Left renal pelvis (tissue), 4 donors: ENCODE measurements at places on chromosomes 11 and 22. TPM values are rescaled to one million over a fixed set of nuclear protein-coding genes. Genes with fewer than 3 reads are reported as not detected.

Gene CHRNA10
- polyA plus RNA-seq = 3.5 TPM

GRCh38 chr11:118910309-118911112 is 15.2 kb downstream of the BCL9L start:
- no peak for DNase-seq

Gene CCDC89
- 3.3 TPM for polyA plus RNA-seq

DNA sequence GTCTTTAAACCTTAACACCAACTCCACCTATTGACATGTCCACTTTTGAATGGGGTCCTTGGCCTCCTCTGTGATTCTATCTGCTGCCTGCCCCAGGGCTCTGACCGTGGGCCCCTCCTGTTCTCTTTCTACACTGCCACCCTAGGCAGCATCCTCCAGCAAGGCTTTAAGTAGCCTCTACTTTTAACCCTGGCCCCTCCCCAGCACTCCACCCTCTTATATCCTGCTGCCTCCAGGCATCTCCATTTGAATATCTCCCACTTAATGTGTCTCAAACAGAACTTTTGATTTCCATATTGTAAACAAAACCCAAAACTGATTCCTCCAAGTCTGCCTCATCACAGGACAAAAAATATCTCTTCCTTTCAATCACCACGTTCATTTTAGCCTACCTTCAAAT is 90.5 kb upstream of the ARHGAP32 start:
- DNase-seq = no peak

Gene NAALAD2
- 21.6 TPM for polyA plus RNA-seq

DNA sequence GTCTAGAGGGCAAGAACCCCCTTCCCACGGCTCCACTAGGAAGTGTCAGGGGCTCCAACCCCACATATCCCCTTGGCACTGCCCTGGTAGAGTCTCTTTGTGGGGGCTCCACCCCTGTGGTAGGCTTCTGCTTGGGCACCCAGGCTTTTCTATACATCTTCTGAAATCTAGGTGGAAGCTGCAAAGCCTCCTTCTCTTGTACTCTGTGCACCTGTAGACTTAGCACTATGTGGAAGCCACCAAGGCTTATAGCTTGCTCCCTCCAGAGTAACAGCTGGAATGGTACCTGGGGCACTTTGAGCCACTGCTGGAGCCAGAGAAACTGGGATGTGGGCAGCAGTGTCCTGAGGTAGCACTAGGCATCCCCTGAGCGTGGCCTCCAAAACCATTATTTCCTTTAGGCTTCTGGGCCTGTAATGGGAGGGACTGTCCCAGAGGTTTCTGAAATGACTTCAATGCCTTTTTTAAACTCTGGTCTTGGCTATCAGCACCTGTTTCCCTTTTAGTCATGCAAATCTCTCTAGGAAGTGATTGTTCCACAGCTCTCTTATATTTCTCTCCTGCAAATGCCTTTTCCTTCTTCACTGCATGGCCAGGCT is 68.4 kb downstream of the TRAF6 start:
- DNase-seq = no peak

- no peak for DNase-seq
These were observed 153.4 kb upstream of the B3GAT1 start for GRCh38 chr11:134565343-134565891.

DNA sequence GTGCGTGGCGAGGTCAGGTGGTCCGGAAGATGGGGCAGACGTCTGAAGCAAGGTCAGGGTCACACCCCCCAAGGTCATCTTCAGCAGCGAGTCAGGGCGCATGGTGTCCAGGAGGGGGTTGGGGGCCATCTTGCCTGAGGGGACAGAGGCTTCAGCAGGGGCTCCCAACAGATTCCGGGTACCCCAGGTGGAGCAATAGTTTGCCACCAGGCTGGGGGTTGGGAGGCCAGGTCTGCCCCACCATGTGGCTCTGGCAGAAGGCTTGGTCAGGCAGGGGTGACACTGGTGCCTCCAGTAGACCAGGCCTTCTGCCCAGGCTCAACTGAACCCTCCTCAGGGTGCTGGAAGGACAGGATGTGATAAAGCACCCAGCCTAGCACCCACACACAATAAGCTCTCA is 5.9 kb downstream of the ATG2A start:
- no peak for DNase-seq

Gene POGLUT3
- 33.8 TPM for polyA plus RNA-seq

DNA sequence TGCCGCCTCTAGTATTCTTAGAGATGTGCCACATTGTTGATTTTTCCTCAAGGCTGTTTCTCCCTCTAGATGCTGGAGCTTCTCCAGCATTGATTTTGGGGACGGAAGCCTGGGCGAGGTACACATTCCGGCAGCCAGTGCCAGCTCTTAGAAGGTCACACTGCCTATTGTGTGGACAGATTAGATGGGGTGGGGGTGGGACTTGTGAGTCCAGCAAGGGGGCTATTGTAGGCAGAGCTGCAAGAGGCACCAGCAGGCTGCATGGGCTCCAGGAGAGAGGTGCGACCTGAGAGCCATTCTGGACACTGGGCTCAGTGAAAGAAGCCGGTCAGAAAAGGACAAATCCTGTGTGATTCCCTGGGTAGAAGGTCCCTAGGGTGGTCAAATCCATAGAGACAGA is 12.4 kb downstream of the C11orf21 start:
- DNase-seq = no peak

GRCh38 chr11:35725885-35726284 is 63.3 kb downstream of the TRIM44 start:
- DNase-seq = no peak

- DNase-seq = no peak
These were observed 3.9 kb downstream of the LRRC10B start for GRCh38 chr11:61512435-61512834.

Gene DUSP8
- 4.7 TPM for polyA plus RNA-seq

DNA sequence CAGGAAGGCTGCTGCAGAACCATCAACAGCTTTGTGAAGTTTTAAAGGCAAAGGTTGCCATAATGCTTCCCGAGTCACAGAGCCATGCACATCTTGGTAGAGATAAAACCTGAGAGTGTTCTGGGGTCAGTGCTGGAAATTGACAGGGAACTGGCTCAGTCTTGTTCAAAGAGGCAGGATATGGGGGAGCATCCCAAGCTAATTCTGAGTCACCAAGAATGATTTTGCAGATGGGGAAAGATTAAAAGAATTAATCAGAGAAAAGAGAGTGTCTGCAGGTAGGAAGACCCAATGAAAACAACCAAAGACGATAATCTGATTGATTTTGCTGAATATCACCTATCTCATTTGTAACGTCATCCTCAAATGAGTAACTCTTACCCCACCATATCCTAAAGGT is 99.9 kb upstream of the CD44 start:
- DNase-seq = no peak

GRCh38 chr22:48208894-48209293 is 1446.4 kb downstream of the TBC1D22A start:
- DNase-seq = no peak

- DNase-seq = no peak
These were observed 8.1 kb downstream of the APIP start for GRCh38 chr11:34907934-34908593.

Gene ARFGAP2
- 71.7 TPM for polyA plus RNA-seq

Gene SLC17A6
- not detected for polyA plus RNA-seq

DNA sequence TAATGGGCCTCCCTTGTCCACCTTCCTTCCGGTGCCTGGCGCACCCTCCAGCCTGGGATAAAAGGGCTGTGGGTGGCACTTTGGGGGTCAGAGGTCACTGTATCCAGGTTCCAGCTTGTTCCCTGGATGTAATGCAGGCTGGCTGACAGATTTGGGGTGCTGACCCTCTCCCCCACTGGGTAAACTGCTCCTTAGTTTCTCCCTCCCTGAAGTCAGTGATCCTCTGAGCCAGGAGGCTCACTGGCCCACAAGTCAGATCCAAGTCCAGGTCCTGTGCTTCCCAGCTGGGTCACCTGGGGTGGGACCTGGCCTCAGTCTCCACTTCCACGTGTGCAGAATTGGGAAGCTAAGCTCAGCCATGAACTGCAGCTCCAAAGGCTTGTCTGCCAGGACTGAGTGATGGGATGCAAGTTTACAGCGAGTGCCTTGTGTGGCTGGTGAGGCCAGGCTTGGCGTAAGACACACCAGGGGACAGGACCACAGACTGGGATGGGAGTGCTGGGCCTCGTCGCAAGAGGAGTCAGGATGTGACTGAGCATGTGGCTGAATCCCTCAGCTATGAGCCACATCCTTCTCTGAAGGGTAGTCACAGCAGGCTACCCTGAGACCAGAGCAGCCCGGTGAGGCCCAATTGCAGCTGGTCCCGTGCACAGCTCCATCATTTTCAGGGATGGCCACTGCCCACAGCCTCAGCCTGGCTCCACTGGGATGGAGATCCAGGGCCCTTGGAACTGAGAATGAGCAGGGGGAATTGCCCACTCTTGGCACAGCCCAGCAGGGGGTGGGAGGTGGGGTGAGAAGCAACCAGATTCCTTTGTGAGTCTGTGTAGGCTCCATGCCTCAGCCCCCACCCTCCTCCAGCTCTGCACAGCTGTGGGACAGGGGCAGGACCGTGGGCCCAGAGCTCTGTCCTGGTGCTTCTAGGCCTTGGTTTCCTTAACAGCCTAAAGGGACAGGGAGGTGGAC is 7.2 kb downstream of the SHISA8 start:
- no peak for DNase-seq

DNA sequence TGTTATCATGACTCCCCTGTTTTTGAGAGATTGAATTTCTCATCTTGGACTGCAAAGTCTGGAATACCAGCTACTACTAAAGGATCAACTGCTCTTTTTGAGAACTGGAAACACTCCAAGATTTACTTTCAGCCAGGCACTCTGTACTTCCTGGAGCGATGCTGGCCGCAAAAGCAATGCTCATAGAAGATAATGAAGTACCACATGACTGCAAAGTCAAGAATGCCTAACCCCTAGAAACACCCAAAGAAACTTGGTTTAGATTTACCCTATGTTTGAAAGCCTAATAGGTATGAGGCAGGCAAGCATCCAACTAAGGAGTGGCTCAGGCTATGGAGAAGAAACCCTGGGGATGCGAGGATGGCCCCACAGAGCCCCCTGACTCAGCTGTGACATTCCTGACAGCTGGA is 47.7 kb upstream of the ARHGAP20 start:
- DNase-seq = no peak

DNA sequence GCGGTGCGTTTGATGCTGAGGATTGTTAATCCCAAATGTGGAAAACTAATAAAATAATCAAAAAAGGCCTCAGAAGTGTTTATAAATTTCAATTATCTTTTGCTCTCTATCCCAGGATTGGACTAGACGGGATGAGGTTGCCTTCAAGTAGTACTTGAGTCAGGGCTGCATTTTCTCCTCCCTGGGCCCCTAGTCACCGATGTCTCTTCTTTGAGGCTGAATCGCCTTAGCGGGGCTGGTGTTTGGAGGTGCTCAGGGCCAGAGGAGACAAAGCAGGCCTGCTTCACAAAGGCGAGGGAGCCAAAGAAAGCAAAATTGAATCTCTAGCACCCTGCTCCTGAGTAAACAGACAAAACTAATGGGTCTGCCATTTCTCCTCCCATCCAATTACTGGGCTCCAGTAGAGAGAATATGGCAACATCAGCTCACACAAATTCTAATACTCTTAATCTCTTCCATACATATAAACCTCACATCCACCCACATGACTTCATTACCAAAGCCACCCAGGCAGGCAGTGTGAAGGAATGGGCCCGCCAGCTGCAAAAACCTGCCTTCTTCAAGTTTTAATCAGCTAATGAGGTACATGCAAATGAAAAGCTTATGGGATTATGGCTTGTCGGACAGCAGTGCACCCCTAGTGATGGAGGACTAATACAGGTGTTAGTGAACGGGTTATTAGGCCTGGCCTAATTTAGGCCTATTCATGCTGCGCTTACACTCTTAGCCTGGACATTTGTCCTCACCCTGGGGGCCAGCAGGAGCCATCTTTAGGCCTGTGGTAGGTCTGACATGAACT is 52.7 kb upstream of the HTATIP2 start:
- no peak for DNase-seq

Gene OR8B12
- polyA plus RNA-seq = not detected

Gene OR8D1
- not detected for polyA plus RNA-seq

DNA sequence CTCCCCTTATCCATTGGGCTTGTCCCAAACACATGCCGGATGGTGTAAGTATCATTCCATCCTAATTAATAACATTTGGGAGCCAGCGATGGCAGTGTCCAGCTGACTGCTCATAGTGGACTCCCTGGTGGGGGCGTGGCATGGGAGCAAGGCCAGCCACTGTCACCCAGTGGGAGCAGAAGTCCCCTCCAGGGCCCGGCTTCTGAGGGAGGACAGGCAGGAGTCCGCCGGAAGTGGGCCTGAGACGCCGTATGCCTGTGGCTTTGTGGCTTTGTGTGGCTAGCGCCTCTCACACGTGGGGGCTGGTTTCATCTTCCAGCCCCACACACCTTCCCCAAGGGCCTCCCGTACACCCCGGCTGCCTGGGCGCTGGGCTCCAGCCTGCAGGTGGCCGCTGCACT is 124.5 kb downstream of the KCNQ1 start:
- no peak for DNase-seq

Gene GRAP2
- polyA plus RNA-seq = 0.74 TPM

DNA sequence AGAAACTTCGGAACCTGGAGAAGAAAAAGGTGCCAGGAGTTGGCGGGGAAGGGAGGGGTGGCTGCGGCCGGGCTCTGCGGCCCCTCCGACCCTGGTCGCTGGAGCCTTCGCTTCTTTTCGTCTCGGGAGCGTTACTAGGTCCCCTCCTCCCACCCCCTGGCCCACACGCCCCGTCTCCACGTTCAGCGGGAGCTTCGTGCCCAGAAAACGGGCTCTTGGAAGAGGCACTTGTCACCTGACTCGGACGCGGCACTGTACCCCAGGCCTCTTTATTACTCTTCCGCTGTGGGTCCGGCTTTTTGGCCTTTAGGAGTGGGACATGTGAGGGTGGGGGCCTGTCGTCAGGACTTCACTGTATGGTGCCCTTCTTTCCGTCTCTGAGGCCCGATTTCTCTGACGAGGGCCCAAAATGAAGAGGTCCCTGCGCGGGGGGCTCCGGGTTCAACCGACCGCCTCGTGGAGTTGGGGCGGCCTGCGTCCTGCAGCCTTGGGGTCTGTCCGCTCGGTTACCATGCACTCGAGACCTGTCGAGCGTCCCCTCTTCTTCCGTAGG is 1.2 kb downstream of the CAPRIN1 start:
- no peak for DNase-seq

- no peak for DNase-seq
These were observed 392.9 kb downstream of the INSC start for GRCh38 chr11:15507592-15507991.

Gene NNMT
- 3.0 TPM for polyA plus RNA-seq

Gene IFT27
- 59.3 TPM for polyA plus RNA-seq

- DNase-seq = no peak
These were observed 35.3 kb upstream of the POU2AF1 start for GRCh38 chr11:111414267-111414931.

Gene PIH1D2
- polyA plus RNA-seq = 11.6 TPM
